ENCODE measurements at places on chromosomes 1 and 21.

- DNase-seq = no peak
Measured at GRCh38 chr1:151829352-151830046, 2.1 kb downstream of the RORC start.

DNA sequence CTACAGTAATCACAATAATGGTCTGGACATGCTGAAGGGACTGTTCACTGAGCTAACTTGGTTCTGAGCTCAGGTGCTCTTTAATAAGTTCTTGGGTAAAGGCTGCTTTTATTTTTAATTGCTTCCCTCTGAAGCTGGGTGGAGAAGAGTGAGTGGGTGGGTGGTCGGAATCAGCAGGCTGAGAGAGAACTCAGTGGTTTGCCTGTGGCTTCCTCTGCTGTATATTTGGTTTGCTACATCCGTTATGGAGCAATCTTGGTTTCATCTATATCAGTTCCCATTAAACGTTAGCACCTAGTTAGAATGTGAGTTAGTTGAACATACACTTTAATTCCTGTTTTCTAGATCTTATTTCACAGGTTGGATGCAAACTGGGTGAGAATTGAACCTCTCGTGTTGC, 23.3 kb downstream of the CNIH4 start:
- peak; percentile 31 for DNase-seq

GRCh38 chr1:114111731-114112641, 41.7 kb downstream of the SYT6 start:
- DNase-seq = no peak

GRCh38 chr1:233796146-233796783, 108.2 kb upstream of the SLC35F3 start:
- DNase-seq = no peak

GRCh38 chr1:38041936-38042834, 4.4 kb downstream of the POU3F1 start:
- DNase-seq = no peak

DNA sequence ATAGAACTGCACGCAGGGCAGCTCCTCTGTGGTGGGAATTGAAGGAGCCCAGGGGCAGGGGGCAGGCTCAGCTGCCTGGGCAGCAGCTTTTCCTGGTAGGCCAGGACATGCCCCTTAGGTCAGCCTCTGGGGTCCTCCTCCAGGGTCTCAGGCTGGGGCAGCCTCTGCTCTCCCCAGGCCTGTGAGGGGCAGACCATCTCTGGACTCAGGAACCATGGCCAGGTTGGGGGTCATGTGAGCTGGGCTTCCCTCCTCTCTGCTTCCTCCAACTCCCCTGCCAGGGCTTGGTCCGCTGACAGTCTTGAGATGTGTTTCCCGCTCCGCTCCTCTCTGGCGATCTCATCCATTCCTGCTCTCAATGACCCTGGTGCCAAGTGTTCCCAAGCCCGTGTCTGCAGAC, 5.7 kb downstream of the C1orf210 start:
- no peak for DNase-seq

DNA sequence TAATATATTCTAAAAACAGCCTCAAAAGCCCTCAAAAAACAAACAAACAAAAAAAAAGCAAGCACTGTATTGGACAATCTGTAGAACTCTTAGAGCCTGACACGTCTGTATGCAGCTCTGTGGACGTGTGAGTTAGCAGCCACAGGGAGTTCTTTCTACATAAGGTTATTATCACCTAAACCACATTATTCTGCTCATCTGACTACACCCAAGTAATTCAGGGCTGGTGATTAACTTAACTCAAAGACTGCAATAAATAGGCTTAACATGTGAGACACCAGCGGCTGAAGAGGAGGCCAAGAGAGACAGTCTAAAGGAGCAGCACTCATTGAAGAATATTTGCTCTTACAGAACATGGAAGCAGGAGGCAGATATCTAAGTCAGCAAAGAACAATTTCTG, 316.0 kb downstream of the VAV3 start:
- no peak for DNase-seq

GRCh38 chr1:52904927-52905698, 16.4 kb downstream of the ECHDC2 start:
- no peak for DNase-seq

GRCh38 chr1:24391882-24392603, 21.5 kb downstream of the STPG1 start:
- DNase-seq = peak; percentile 59

DNA sequence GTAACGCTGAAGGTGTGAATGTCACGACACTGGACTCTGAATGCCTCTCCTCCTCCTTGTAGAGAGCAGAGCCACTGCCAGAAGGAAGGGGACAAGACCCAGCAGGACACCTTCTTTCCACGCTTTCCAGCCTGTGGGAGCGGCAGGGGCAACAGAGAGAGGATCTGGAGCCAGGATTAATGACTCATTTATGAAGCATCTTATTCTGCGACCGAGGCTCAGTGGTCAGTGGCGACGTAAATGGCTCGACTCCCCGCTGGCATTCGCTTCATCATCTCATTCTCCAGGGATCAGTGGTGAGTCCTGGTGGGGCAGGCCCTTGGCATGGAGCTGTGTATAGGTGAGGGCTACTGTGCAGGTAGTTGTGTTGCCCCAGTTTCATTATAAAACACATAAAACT, 4.6 kb downstream of the SLC37A1 start:
- DNase-seq = no peak

DNA sequence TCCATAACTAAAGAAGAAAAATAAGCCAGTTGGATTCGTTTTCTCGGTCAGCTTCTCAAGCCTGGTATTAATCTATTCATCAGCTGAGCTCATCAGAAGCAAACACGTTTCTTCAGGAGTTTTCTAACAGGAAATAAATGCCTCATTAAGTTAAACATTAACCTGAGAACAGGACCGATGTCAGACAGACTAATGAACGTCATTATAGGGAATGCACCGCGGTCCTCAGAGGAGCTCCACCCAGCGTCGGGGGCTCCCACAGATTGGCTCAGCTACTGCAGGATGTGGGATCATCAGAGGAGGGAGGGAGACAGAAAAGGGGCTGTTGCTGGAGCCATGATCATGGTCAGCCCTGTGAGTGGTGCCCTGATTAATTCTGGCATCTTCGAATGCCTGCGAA, 615.4 kb downstream of the PTPRU start:
- no peak for DNase-seq

GRCh38 chr1:62685431-62685859, 2.7 kb downstream of the DOCK7 start:
- no peak for DNase-seq

DNA sequence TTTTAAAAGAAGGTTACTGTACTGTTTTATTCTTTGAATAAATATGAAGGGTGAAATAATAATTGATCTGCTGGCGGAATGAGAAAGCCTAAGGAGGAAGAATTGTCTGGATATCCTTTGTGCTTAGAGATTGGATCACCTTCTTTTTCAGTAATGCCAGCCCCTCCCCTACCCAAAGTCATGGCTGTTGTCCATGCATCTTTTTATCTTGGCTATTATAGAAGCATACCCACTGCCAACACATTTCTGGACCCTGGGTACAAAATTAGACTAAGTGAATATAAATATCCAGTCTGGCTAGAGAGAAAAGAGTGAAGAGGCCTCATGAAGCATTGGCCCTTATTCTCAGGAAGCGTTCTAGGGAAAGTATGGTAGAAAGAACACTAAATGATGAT, 28.1 kb downstream of the AK4 start:
- DNase-seq = no peak

GRCh38 chr1:223319398-223319797, 44.6 kb downstream of the SUSD4 start:
- DNase-seq = no peak

DNA sequence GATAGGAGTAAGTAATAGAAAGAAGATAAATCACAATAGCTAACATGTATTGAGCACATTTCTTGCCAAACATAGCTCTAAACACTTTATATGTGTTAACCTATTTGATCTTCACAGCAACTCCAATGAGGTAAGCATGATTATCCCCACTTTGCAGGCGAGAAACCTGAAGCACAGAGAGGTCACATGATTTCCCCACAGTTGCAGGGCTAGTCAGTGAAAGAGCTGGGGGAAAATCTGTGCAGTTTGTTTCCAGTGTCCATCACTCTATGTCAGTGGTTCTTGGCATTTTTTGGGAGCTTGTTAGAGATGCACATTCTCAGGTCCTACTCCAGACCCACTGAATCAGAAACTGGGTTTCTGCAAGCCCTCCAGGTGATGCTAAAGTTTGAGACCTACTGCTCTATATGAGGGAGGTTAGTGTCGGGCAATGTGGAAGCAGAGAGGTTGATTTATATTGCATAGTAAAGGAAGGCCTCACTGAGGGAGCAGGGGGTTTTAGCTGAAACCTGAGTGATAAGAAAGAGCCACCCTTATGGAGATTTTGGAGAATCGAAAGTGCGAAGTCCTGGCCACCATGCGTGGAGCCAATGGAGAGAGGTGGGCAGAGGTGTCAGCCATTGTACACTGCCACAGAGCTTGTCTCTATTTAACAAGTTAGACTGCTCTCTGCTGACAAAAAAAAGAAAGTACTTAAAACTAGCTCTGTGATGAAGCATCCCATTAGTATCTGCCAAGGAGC, 20.9 kb downstream of the MCOLN3 start:
- no peak for DNase-seq

DNA sequence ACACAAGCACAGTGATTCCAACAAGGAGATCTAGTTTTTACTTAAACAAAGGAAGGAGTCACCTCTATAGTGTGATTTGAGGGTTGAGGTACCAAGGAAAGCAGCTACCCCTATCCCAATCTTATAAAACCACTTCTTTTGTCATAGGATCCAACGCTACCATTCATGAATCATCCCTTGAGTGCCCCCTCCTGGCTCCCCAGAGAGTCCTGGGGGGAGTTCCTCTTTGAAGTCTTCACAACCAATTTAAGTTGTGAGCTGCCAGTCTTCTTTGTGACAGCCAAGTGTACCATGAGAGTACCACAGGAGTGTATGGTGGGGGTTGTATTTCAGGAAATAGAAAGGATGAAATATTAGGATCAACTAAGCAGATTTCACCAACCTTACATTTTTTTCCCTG, 39.1 kb upstream of the NHLH2 start:
- DNase-seq = no peak

DNA sequence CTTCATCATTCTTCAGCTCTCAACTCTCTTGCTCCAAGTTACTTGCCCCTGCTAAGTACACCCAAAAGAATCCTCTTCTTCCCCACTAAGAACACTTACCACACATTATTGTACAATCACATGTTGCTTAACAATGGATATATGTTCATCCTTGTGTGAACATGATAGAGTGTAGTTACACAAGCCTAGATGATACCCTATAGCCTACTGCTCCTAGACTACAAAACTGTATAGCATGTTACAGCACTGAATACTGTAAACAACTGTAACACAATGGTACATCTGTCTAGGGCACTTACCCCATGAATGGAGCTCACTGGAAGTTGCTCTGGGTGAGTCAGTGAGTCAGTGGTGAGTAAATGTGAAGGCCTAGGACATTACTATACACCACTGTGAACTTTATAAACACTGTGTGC, 77.4 kb downstream of the RERE start:
- DNase-seq = no peak

GRCh38 chr21:37266515-37267221, 466 bp downstream of the VPS26C start:
- no peak for DNase-seq

DNA sequence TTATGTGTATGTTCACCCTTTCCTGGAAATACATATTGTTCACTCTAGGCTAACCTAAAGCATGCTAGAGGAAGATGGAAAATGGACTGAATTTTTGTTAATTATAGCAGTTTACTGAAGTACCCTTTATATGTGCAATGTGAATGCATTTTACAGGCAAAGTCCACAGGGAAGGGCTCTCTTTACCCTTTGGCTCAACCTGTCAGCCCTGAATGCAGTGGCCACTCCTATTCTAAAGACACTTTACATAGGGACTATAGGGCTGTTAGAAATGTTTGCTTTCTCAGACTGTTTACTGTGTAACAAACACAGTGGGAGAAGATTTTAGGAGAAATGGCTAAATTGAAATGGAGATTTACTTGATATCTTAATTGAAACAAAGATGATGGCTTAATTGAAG, 78.5 kb downstream of the BRINP2 start:
- DNase-seq = no peak

GRCh38 chr1:241918879-241919278, 38.7 kb upstream of the BECN2 start:
- DNase-seq = no peak

- no peak for DNase-seq
Measured at GRCh38 chr1:34057347-34058130, 107.5 kb downstream of the CSMD2 start.

DNA sequence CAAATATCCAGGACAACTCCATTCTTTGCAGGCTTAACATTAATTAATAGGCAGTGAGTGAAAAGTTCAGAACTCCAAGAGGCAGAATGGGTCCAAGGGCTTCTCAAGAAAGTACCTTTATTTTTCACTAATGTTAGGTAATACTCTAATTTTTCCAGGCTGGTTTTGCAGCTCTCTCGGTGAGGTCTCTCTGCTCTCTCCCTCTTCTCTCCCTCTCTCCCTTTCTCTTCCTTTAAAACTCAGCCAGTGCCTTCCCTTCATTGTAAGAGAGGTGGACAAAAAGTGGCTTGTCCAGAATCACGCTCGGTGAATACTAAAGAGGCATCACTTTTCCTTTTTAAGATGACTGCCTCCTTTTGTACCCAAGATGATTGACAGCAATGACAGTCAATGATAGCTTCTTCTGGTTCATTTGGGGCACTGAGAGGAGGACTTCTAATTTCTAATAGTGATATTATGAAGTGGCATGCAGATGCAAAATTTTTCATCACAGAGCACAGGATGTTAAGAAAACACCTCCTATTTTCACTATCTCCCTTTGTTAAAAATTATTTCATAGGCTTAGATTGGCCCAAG, 1.3 kb upstream of the CHI3L1 start:
- no peak for DNase-seq

DNA sequence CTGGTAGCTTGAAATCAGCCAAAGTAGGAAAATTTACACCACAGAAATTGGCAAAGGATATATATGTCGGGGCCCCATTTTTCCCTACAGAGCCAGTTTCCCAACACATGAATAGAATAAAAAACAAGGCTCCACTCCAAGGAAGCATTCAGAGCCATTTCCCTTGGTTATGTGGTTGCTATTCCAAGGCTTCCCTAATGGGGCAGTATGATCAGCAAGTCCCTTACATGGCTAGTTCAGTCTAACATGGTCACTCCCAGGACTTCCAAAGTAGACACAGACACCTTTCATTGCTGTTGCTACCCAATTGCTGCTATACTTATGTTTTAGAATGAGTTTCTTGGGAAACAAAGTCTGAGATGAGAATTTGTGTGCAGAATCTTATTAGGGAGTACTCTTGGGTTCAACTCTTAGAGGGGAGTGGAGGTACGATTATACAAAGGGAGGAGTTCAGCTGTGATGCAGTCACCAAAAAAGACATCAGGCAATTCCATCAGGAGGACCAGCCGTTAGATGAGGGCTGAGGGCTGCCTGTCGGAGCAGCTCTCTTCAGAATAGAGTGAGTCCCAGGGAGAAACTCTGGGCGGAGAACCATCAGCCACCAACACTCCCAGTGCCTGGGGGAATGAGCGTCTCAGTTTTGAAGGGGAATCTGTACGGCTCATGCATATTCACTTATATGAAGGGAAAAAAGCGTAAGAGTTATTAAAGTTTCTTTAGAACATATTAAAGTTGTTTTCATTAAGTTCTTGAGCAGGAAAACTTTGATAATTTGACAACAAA, 92.9 kb downstream of the C21orf91 start:
- DNase-seq = no peak

- DNase-seq = no peak
Measured at GRCh38 chr1:218570456-218570855, 225.3 kb downstream of the TGFB2 start.
